ENCODE measurements at places on chromosomes 16 and 17.

DNA sequence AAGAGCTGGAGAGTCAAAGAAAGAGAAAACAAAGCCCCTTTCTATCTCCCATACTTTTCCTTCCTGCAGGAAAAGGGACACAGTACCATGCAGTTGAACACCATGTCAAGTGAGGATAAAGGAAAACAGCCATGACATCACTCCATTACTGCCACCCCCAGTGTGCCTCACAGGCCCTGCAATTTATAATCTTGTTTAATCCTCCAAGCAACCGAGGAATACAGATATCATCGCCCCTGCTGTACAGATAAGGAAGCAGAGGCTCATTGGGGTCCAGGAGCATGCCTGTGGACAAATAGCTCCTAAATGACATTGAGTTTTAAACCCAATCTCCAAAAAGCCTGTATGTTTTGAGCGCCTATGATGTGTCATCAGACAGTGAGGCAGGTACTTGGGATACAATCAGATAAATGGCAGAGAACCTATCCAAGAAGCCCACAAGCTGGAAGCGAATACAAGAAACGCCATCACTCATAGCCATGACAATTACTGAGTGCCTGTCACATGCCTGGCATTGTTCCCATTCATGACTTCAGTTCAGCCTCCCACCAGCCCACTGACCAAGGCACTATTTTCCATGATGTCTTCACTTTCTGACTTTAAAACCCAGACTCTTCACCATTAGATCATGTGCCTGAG is 45.5 kb downstream of the CPPED1 start:
- no peak for DNase-seq

DNA sequence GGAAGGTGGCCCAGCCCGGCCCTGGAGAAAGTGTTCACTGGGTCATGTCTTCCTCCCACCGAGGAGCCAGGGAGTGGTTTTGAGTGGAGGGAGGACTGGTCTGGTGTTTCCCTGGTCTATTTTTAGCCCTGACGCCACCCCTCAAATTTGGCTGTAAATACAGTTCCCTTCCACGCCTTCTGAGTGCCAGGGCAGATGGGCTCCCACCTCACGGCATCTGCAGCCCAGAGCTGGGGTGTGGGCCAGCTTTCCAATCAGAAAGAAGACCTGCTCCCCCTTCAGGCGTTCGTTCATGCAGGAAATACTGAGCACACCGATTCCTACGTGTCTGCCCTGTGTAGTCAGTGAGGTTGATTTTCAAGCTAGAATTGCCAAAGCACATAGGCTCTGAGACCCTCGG is 53.7 kb downstream of the SNX20 start:
- peak; percentile 31 for DNase-seq

DNA sequence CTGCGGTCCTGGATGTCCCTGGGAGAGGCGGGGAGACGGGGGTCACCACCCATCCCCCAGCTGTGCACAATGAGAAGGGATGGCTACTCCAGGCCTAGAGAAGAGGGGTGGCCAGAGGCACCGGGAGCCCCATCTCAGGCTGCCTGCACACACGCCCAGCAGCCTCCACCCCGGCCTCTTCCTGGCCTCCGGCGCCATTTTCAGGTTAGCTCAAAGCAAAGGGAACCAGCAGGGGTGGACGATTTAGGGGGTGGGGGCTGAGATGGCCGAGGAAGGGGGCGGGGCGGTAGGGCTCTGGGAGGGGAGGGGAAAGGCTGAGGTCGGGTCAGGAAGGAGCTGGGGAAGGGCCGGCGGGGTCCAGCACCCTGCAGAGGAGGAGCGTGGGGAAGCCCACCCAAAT is 42.8 kb downstream of the SRCIN1 start:
- DNase-seq, result no peak

DNA sequence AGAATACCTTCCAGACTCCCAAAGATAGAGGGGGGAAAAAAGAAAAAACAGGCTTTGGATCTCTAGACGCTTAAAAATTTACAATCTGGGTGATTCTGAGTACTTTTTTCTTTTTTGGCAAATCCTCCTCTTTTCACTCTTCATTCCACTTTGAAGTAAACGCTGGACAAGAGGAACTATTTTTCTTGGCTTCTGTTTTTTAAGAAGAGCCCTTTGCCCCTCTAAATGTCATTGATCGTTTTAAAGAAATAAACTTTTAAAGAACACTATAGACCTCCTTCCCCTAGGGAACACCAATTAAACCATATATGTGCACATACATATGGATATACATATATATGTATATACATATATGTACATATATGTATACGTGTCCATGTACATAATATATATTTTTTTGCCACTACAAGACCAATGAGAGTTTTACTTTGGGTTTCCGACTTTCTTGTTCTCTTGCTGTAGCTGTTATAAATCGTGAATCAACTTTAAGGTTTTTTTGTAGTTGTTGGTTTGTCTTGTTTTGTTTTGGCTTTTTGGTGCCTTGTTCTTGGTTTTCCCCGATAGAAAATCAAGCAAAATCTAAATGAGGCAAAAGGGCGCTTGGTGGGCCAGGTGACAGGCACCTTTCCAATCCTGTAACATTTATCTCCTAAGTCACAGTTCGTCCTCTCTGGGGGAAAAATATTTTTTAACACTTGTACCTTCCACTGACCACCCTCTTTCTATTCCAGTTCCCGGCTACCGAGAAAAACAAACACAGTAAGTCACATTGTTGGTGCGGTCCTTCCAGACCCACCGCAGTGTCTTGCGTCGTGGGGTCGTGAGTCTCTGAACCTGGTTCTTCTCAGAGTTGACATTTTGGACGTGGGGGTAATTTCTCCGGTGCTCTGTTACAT is 4.4 kb downstream of the FOXF1 start:
- no peak for DNase-seq

DNA sequence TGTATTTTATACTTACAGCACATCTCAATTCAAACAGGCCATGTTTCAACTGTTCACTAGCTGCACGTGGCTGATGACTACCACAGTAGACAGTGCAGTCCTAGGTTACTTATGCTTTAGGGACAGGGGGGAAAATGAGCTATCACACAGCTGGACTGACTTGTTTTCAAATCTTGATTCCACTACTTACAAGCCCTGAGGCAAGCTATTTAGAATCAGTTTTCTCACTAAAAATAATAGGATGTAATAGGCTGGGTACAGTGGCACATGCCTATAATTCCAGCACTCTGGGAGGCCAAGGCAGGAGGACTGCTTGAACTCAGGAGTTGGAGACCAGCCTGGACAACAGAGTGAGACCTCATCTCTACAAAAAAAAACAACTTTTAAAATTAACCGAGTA is 10.3 kb downstream of the GLG1 start:
- DNase-seq, result no peak

DNA sequence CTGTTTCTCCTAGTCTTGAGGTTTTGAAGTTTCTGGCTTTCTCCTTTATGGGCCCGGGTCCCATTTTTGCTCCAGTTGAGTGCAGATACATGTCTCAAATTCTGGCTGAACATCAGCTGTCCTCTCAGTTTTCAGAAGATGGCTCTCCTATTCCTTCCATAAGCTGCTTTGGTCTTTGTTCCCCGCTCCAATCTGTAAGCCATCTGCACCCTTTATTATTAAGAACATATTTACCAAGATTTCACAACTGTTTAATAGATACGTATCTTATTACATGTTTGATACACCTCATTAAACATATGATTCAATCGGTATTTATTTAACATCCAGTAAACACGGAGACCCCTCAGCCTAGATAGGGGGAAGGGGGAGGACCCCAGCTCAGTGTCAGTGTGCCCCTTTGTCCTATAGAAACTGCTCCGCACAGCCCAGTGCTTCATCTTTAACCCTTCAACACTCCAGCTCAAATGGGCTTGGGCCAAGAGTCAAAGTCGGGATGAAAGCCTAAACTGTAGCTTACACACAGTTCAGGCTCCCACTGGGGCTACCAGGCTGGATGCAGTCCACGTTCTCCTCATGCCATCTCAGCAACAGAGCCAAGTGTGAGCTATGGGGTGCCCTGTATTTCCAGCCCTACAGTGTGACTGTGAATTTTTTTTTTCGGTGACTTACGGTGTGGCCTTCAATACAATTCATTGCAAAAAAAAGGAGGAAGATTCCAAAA is 166.0 kb upstream of the ZFHX3 start:
- DNase-seq, result no peak

DNA sequence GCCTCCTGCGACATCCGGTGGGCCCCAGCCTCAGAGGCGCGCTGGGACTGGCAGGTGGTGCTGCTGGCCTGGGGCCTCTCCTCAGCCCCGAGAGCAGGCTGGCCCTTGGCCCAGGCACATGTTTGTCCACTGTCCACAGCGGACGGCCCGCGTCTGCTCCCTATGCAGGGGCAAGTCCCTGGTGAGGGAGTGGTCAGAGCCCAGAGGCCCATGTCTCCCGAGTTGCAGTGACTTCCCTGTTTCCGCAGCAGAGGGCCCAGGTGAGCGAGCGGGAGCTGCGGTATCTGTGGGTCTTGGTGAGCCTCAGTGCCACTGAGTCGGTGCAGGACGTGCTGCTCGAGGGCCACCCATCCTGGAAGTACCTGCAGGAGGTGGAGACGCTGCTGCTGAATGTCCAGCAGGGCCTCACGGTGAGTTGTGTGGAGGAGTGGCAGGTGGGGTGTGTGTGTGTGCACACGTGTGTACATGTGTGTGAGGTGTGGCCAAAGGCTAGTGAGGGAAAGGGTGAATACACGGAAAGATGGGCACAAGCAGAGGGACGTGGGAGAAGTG is 10.4 kb downstream of the IL34 start:
- DNase-seq, result no peak

- no peak for DNase-seq
Measured at GRCh38 chr17:50596191-50597037, 35.9 kb downstream of the CACNA1G start.

GRCh38 chr16:59385491-59385890 is 651.4 kb upstream of the GOT2 start:
- DNase-seq, result no peak

GRCh38 chr17:78769196-78769773 is 12.8 kb downstream of the CYTH1 start:
- no peak for DNase-seq

- no peak for DNase-seq
Measured at GRCh38 chr16:27290562-27290961, 22.0 kb upstream of the NSMCE1 start.

DNA sequence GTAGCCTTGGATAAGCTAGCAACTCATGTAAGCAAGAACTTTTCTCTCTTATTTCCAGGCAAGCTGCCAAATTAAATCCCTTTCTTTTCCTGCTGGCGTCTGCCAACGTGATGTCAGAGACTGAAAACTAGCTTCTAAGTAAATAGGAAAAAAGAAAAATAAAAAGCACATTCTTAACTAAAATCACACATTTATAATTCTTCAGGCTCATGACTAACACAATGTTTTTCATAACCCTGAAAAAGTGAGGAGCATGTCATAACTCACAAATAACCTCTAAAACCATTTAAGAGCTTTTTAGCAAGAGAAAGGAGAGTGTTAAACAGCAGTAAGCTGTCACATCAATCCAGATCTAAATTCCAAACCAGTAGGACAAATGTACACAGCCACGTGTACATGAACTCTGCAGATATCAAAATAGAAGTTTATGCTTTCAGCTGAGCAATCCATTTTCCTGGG is 110.0 kb downstream of the N4BP1 start:
- no peak for DNase-seq

GRCh38 chr16:85304337-85304736 is 192.1 kb upstream of the CIBAR2 start:
- no peak for DNase-seq

- peak; percentile 32 for DNase-seq
Measured at GRCh38 chr16:397135-397661, at the start of gene NME4. Gene NME4 (plus strand): TSS chr16:397199. CDS start chr16:397223, 24 bp downstream.

- DNase-seq, result peak; percentile 26
Measured at GRCh38 chr16:88638323-88639230, at the start of gene IL17C. Gene IL17C (plus strand): TSS chr16:88638572. CDS start chr16:88638642, 70 bp downstream.

- DNase-seq, result no peak
Measured at GRCh38 chr17:13961265-13961664, 108.0 kb upstream of the COX10 start.

GRCh38 chr17:81037026-81037797 is 2.3 kb downstream of the BAIAP2 start:
- DNase-seq, result no peak

DNA sequence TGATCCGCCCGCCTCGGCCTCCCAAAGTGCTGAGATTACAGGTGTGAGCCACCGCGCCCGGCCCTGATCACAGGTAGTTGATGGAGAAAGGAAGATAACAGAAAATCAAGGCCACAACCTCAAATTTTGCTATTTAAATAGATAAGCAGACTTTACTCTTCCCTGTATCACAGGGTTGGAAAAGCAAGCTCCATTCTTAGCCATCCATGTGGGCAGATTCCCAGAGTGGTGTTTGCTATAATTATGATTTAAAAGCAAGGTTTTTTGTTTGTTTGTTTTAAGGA is 44.4 kb downstream of the TUBD1 start:
- DNase-seq, result no peak

DNA sequence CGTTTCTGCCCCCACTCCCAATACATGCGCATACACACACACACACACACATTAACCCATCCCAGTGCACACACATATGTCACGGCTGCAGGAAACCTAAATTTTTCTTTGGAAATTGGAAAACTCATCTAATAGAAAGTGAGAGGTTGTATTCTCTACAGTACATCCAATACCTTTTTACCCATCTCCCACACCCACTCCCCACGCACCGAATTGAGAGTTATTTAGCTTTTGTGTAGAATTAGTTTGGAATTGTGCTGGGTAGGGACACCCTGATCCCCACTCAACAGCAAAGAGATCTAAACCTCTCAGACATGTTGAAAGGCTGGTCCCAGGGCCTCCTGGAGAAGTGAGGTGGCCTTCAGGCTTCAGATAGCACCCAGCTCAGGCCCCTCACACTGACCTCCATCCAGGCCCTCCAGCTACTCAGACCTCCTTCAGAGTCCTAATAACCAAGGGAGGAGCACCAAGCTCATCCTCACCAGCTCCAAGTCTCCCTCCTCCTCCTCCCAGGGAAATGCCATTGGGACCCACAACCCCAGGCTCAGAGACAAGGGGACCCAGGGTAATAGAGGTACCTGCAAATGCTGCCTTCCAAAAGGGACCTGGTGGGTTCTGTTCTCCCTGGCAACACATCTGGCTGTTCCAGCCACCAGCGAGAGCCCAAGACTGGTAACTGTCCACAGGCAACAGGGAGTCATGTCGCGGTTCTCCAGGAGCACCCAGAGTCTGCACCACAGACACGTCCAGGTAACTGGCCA is 955 bp downstream of the HOXB13 start:
- DNase-seq, result no peak

DNA sequence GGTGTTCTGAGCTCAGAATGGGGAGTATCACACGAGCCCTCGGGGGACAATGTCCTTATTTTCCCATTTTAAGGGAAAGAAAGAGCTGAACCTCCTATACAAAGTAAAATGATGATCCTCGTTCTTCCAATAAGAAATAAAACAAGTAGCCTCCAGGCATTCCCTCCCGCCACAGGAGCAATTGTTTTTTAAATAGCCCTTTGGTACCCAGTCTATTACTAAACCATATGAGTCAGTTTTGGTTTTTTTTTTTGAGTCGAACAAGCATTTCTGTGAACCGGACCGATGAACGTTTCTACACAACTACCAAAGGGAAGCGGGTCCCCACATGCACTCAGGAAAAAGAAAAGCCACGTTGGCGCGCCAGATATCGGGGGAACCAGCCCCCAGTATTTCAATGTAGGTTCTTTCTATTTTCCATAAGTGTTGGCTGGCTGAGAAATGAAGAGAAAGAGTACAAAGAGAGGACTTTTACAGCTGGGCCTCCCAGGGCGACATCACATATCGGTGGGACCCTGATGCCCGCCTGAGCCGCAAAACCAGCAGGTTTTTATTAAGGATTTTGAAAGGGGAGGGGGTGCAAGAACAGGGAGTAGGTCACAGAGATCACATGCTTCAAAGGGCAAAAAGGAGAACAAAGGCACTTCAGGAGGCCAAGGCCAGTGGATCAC is 3.8 kb upstream of the DCXR start:
- DNase-seq, result no peak

- DNase-seq, result peak; percentile 4
Measured at GRCh38 chr16:1871974-1872635, at the start of gene MEIOB. Gene MEIOB (minus strand): TSS chr16:1872164. CDS start chr16:1868175, 3,989 bp downstream.

- DNase-seq, result no peak
Measured at GRCh38 chr17:57110152-57110542, 25.1 kb downstream of the AKAP1 start.

Measured in T-cell (primary cell).